ENCODE measurements at places on chromosomes 11 and 22. TPM values are rescaled to one million over a fixed set of nuclear protein-coding genes. Genes with fewer than 3 reads are reported as not detected.

The KLHDC7B gene
- polyA plus RNA-seq, result not detected

The DSCAML1 gene
- polyA plus RNA-seq, result 1.1 TPM

The LMO1 gene
- not detected for polyA plus RNA-seq

- no peak for DNase-seq
Observed at GRCh38 chr11:78789375-78789774, 214.7 kb upstream of the NARS2 start.

GRCh38 chr11:21771097-21771496 is 421.8 kb upstream of the ANO5 start:
- DNase-seq, result peak; percentile 13

All from right lung (tissue), 10 donors.